ENCODE measurements at places on chromosomes 11 and 22. TPM values are rescaled to one million over a fixed set of nuclear protein-coding genes. Genes with fewer than 3 reads are reported as not detected.

GRAMD1B gene
- total RNA-seq = 22.8 TPM

DNA sequence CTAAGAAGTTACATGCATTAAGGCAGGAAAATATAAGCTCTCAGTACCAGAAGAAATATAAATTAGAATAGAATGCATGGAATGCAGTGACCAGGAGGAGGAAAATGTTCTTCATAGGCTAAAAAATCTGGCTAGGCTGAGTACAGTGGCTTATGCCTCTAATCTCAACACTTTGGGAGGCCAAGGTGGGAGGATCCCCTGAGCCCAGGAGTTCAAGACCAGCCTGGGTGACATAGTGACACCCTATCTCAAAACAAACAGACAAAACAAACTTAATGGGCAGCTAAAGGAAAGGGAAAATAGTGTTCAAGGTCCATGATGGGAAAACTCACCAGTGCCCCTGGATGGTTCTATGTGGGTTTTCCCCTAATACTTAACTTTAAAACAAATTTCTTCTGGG lies 78.3 kb upstream of the RASSF10 start:
- no peak for DNase-seq

DNA sequence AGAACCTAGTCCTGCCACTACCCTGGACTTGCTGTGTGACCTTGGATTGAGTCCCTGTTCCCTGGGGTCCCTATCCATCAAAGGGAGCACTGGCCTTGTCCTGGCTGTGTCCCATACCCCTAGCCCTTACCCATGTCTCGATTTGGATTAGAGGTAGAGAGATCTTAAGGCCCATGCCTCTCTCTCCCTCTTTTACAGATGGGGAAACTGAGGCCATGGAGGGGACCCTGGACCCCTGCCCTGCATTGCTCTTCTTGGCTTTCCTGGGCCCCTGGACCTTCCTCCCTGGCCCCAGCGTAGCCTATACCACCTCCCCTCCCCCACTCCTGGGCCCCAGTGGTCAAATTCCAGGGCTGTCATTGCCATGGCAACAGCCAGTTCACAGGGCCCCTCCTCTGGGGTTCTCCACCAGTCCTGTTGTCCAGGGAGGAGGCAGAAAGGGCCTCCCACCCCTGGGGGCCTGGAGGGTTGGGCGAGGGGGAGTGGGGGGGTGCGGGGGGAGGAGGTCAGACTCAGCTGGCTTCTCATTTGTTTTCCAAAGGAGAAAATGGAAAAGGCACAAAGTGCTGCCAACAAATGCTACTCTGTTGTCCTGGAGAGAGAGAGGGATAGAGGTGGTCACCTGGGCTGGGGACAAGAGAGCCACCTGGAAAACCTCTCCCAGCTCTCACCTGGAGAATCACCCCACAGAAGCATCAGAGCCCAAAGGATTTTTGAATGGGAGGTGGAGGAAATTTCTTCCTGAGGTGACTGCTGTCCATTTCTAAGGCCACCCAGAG lies 23.3 kb downstream of the ARHGEF17 start:
- no peak for DNase-seq

DNA sequence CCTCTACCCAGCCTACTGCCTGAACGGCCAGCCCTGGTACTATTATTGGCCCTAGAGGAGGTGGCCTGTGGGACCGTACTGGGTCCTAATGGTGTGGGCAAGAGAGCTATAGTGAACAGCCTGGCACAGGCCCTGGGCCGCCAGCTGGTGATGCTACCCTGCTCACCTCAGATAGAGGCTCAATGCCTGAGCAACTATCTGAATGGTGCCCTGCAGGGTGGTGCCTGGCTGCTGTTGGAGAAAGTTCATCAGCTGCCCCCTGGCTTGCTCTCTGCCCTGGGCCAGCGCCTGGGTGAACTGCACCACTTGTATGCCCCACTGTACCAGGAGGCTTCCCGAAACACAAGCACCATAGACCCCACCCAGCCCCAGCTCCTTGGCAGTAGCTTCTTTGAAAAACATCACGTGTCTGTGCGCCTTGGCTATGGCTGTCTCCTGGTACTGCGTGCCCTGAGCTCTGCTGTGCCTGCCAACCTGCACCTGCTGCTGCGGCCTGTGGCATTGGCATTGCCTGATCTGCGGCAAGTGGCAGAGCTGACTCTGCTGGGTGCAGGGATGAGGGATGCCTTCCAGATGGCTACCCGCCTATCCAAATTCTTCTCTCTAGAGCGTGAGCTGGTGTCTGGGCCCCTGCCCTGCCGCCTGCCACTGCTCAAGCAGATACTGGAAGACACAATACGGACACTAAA lies 49.0 kb downstream of the DNHD1 start:
- no peak for DNase-seq

DNA sequence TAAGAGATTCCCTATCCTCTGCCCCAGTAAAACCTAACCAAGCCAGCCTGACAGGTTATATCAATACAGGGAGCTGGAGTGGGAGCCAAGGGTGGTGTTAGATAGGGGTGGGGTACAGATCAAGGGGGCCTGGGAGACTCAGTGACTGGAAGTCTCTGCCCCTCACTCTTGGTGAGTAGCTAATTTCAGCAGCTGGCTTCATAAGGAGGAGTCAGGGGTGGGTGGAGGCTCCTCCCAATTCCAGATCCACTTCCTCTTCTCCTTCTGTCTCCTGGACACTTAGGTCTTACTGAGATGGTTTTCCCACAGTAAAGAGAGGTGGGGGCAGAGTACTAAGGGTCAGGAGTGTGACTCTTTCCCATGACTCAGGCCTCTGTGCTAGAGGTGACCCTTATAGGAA lies 1.1 kb upstream of the VSIG2 start:
- DNase-seq = no peak

- no peak for DNase-seq
These were observed 36.3 kb upstream of the CABP7 start for GRCh38 chr22:29683536-29683935.

MAPK8IP2 gene
- 0.31 TPM for total RNA-seq

CHST1 gene
- total RNA-seq = not detected

GRCh38 chr11:95092549-95093324 lies 3.1 kb downstream of the ENDOD1 start:
- DNase-seq = peak; percentile 64

DNA sequence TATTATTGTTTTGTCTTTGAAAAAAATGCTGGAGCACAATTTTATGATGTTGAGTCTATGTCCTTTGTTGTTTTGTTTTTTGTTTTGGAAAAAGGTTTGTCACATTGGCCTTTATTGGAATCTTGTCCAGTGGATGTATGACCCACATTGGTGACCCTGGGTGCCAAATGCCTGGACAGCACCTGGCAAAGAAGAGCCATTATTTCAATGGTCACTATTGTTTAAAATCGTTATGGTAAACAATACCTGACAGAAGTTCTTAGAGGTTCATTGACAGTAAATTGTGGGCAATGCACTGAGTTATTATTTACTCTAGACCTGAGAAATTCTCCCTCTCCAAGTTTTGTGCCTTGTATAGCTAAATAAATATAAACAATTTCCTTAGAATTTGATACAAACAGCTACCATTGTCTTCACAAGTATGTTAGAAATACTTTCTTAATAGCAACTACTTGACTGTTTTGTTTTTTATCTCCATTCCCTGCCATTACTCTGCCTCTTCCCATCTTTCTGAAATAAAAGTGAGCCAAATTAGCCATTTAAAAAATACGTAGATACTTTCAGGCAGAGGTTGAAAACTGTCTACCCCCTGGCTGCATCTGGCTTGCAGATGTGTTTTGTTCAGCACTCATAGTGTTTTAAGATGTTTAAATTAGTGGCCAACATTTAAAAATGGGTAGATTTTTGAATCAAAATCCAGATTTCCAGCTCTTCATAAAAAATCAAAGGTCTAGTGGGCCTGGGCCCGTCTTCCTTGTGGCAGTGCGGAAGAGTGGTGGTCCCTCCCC lies 39.9 kb downstream of the BMAL1 start:
- DNase-seq = no peak

- no peak for DNase-seq
These were observed 385.0 kb downstream of the CTTN start for GRCh38 chr11:70783356-70783755.

UQCR10 gene
- 102 TPM for total RNA-seq

GGTLC2 gene
- total RNA-seq = not detected

SEZ6L gene
- total RNA-seq = not detected

CRACR2B gene
- 18.7 TPM for total RNA-seq

SMTNL1 gene
- not detected for total RNA-seq

- DNase-seq = no peak
These were observed 16.6 kb downstream of the TST start for GRCh38 chr22:37002633-37003032.

CCDC81 gene
- 0.66 TPM for total RNA-seq

SLC17A6 gene
- total RNA-seq = not detected

TESMIN gene
- total RNA-seq = 9.5 TPM

KRTAP5-1 gene
- not detected for total RNA-seq

DNA sequence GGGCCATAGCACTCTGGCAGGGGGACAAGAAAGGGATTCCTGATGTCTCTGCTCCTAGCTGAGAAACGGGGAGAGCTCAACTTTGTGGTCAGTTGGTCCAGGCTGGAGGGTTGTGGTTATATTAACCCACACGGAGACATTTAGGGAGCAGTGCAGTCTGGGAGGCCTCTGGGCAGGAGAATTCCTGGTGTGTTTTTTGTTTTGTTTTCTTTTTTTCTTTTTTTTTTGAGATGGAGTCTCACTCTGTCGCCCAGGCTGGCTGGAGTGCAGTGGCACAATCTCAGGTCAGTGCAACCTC lies 88.0 kb upstream of the SHISAL1 start:
- DNase-seq = no peak

DNA sequence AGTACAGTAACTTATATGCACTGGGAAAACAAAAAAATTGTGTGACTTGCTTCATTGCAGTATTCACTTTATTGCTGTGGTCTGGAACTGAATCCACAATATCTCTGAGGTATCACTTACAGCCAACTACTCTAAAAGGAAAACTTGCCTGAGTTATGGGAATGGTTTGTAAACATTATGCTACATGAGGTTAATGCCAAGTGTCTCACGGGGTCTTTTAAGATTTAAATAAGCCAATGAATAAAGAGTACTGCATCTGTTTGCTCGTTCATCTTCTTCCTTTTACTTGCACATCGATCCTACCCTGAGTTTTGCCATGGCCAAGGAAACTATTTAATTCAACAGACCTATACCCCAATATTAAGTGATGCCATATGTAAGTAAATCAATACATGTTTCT lies 72.0 kb upstream of the API5 start:
- no peak for DNase-seq

DNA sequence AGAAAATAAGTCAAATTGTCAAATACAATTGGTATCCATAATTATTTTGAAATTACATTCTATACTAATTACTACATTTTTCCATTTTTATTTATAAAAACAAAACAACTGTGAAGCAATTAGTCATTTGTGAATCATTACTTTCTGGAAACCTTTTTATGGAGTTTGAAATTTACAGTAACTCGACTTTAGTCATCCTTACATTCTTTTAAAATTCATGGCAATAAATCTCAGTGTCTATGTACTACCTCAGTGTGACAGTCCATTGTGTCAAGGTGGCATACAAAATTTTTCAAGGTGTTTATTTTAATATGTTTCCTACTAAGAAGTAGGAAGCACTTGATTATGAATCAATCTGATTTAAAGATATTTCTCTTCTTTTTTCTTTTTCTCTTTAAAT lies 1949.4 kb upstream of the RAG2 start:
- no peak for DNase-seq

PAX6 gene
- total RNA-seq = not detected

- DNase-seq = no peak
These were observed 13.8 kb downstream of the GAB2 start for GRCh38 chr11:78403781-78404180.

FAM83F gene
- 0.11 TPM for total RNA-seq

PATE2 gene
- not detected for total RNA-seq

GRCh38 chr22:47285981-47286380 lies 523.5 kb downstream of the TBC1D22A start:
- DNase-seq = no peak

GRCh38 chr22:42632096-42632495 lies 8.3 kb downstream of the ATP5MGL start:
- no peak for DNase-seq
